Caco-2 (cell line): ENCODE measurements at places on chromosomes 4 and X.

GRCh38 chrX:110315551-110315950 is 2.3 kb downstream of the AMMECR1 start:
- no peak for DNase-seq

GRCh38 chr4:176645246-176645960 is 147.3 kb downstream of the VEGFC start:
- no peak for DNase-seq

DNA sequence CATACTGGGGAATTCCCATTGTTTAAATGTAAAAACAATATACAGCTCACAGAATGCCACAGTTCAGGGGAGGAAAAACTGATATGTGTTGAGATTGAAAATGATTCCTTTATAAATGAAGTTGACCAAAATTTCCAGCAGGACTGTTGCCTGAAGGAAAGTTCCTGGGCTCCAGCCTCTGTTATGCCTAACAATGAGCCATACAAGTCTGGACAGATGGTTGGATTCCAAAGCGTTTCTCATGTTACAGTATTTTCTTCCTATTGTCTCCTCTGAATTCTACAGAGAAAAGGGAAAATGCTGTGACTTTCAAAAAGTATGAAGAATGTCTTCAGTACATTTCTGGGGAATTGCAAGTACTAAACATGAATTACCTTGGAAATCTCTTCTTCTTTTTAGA is 73.3 kb downstream of the ALPK1 start:
- no peak for DNase-seq

- DNase-seq, result no peak
Measured at GRCh38 chr4:117434424-117434823, 349.0 kb upstream of the TRAM1L1 start.

GRCh38 chr4:141595531-141595930 is 40.9 kb upstream of the IL15 start:
- DNase-seq, result no peak

GRCh38 chr4:23022032-23022431 is 329.3 kb downstream of the GBA3 start:
- peak; percentile 4 for DNase-seq

DNA sequence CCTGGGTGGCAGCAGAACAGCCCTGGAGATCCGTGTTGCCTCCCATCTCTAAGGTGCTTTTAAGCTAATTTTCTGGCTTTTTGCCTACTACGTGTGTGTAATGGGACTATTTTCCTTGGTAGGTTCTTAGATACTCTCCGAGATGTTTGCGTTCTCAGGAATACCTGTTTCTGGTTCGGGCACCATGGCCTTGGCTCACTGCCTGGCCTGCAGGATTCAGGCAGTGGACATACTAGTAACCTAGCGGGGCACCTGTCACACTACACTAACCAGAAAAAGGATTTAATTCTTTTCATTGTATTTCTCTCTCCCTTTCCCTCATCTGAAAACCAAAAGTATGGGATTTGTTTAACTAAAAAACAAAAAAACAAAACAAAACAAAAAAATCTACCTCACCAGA is 29.2 kb downstream of the FHIP1A start:
- no peak for DNase-seq

DNA sequence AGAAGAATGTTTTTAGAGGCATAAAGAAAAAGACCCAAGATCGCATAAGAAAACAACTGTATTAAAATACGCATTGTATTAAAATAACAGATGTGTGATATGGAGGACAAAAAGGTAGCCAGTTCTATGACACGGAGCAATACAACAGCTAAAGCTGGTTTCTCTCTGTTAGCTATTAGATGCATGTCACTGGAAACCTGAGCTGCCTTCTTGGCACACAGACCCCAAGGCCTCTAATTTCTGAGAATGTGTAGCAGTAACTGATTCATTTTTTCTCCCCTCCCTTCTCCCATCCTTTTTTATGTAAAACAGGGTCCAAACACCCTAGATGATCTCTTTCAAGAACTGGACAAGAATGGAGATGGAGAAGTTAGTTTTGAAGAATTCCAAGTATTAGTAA is 4.1 kb downstream of the S100G start:
- DNase-seq, result no peak

DNA sequence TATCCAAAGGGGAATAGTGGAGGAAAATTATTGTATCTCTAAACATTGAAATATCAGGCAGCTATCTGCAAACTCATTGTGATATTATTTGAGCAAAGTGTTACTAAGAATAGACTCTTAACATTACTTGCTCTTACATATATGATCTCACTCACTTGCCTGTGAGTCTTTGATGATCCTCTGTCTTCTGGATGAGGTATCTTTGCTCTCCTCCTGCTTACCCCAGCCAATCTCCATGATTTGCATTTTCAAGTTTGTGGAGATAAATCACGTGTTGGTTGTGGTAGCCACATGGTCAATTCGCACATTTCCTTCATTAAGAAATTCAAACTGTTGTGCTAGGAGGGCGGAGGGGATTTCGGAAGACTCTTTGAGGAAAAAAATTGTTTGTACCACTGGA is 169.9 kb upstream of the S100G start:
- DNase-seq, result no peak

- DNase-seq, result no peak
Measured at GRCh38 chr4:55633903-55634302, 2.2 kb downstream of the NMU start.

DNA sequence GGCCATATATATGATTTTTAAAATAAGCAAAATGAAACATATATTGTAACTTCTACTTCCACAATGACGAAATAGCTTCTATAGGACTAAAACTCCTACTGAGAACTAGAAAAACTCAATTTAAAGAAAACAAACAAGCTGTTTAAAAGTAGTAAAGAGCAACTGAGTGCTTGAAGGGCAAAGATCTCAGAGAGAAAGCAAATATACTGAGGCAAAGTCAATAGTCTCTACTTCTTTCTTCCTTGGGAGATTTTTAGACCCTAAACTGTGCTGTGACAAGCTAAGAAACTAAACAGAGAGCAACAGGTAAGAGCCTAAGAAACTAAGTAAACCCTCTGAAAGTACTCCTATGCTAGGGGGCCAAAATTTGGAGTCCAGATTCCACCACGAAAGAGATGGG is 8.6 kb downstream of the RCHY1 start:
- DNase-seq, result no peak

GRCh38 chrX:12610079-12610478 is 181.1 kb upstream of the PRPS2 start:
- no peak for DNase-seq

DNA sequence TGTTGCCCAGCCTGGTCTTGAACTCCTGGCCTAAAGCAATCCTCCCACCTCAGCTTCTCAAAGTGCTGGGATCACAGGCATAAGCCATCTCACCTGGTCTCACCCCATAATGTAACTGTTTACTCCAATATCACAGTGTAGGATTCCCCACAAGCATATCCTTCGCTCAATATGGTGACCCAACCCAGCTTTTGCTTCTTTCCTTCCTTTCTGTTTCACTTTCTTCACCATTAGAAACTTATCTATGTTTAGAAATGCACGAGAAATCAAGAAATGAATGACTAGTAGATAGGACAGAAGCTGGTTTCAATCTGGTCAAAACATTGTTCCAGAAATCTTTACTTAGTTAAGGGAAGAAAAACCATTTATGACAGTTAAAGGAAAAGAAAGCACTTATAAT is 18.9 kb downstream of the TSPAN5 start:
- no peak for DNase-seq

DNA sequence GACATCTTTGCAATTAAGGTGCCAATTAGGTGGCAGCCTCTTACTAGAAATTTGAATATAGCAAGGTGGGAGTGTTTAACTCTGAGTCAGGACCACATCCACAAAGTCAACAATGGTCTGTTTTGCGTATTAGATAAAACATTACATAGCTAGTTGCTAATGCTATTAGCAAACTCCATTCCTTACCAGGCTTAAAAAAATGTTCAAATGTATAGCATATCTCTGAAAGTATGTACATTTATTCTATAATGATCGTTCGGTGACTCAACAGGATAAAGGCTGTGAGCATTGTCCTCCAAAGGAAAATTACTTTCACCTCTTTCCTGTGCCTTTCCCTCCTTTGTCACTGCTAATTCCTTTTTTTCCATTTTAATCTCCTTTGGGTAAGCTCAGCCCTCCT is 74.5 kb downstream of the SYTL5 start:
- DNase-seq, result no peak

DNA sequence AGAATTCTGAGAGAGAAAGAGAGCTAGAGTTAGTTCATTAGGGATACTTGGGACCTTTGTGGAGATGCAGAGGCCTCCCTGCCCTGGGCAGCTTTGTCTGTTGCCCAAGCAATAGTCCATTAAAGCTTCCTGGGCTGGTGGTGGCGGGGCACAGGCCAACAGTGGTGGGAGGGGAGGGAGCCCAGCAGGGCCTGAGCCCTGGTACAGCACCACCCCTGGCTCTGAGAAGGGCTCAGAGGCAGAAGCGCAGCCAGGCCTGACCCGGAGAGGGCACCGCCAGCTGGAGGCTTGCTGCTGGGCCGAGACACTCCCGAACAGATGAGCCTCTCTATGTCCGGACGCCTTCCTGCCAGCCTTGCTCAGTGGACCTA is 65.3 kb downstream of the EFNB1 start:
- DNase-seq, result no peak

GRCh38 chr4:110270492-110271197 is 72.2 kb upstream of the ELOVL6 start:
- no peak for DNase-seq

DNA sequence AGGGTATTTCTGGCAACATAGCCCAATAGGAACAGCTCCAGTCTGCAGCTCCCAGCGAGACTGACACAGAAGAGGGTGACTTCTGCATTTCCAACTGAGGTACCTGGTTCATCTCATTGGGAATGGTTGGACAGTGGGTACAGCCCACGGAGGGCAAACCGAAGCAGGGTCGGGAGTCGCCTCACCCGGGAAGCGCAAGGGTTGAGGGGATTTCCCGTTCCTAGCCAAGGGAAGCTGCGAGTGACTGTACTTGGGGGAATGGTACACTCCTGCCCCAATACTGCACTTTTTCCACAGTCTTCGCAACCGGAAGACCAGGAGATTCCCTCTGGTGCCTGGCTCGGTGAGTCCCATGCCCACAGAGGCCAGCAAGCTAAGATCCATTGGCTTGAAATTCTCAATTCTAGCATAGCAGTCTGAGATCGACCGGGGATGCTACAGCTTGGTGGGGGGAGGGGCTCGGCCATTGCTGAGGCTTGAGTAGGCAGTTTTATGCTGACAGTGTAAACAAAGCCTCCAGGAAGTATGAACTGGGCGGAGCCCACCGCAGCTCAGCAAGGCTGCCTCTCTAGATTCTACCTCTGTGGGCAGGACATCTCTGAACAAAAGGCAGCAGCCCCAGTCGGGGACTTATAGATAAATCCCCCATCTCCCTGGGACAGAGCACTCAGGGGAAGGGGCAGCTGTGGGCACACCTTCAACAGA is 14.0 kb upstream of the ADAD1 start:
- peak; percentile 41 for DNase-seq

GRCh38 chrX:3712870-3713224 is 602 bp downstream of the PRKX start:
- no peak for DNase-seq

DNA sequence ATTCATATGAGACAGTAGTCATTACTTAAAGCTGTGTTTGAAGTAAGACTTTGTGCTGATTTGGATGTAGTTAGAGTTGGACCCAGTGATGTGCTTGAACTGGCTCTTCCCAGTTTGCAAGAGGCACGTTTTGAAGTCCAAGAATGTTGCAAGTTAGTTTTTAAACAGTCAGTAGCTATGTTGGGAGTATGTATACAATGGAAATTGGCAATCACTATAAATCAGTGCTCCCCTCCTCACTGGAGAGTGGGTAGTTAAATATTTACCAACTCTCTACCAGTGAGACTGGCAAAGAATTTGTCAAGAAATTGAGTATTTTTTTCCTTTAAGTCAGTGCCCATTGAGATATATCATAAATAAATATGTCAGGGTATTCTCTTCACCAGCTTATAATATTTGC is 191.9 kb upstream of the SPRY1 start:
- no peak for DNase-seq

DNA sequence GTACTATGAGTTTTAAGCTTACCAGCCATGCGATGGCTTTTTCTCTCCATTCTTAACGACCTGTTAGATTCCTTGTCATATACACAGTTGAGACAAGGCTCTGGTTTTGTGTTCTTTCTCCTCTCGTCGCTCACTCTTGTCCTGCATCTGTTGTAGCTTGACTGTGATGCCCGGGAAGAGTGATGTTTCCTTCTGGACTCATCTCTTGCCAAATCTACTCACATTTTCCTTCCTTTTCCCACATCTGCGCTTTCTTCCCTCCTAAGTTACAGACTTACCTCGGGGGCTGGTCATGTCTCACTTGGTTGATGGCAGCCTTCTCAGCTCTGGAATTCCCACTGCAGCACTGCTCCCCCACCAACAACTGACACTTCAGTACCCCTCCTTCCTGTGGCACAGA is 4.8 kb upstream of the MAP7D3 start:
- no peak for DNase-seq

- DNase-seq, result peak; percentile 32
Measured at GRCh38 chr4:173449380-173449717, 50.4 kb upstream of the SCRG1 start.

- DNase-seq, result no peak
Measured at GRCh38 chr4:56330691-56331090, 56.6 kb downstream of the AASDH start.
